Stimulated activated memory B cell treated with anti-CD40 and anti-IgM and Interleukin-4, amounts not matched to agents 10 μg/mL and 1 μg/mL and 100 μg/mL, for 72 hours (primary cell): ENCODE measurements at places on chromosomes 12 and 14.

- peak; percentile 97 for ATAC-seq
Measured at GRCh38 chr12:8996682-8997405, 7.5 kb downstream of the KLRG1 start.

DNA sequence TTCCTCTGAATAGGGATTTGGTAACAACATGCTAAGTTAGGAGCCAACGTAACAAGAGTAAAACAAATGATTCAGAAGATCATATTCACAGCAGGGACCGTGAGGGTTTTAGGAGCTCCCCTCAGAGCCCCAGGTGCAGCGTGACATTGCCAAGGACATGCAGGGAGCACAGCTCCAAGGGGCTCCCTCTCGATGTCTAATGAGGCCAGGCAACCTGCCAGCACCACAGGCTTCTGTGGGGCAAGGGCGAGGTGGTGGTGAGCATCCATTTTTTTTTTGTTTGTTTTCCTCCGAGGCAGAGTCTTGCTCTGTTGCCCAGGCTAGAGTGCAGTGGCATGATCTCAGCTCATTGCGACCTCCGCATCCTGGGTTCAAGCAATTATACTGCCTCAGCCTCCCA lies 95.1 kb upstream of the PTPRB start:
- ATAC-seq = no peak

- ATAC-seq = no peak
Measured at GRCh38 chr14:70962935-70963334, 55.7 kb downstream of the PCNX1 start.

GRCh38 chr12:52537101-52537500 lies 15.8 kb downstream of the KRT71 start:
- ATAC-seq = no peak

DNA sequence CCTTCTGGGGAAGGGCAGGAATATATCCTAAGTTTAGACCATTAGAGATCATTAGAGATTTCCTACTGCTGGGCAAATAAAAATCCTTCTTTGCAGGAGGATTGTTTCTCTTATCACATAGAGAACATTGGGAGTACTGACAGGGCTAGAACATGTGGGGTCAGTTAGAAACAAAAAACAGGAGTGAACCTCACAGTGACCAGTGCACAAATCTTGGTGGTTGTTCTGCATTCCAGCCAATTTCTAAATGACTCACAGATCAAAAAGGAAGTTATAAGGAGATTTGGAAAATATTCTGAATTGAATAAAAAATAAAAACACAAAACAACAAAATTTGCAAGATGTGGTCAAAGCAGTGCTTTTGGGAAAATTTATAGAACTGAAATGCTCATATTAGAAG lies 118.8 kb downstream of the LLPH start:
- no peak for ATAC-seq

DNA sequence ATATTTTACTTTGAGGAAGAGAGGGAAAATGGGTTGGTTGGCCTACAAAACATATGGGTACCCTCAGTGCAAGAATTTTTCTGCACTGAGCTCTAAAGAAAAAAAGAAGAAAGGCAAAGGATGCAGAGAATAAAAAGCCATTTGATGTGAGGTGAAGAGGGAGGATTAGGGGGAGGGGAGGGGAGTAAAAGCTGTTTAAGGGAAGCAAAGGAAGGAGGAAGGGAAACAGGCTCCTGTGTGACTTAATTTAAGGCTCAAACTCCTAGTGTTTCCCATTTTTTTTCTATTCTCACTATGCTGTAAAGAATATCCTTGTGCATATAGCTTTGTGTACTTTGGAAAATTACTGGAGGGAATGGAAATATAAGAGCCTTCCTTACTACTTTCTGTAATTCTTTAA lies 78.7 kb downstream of the NKX2-1 start:
- ATAC-seq = no peak

DNA sequence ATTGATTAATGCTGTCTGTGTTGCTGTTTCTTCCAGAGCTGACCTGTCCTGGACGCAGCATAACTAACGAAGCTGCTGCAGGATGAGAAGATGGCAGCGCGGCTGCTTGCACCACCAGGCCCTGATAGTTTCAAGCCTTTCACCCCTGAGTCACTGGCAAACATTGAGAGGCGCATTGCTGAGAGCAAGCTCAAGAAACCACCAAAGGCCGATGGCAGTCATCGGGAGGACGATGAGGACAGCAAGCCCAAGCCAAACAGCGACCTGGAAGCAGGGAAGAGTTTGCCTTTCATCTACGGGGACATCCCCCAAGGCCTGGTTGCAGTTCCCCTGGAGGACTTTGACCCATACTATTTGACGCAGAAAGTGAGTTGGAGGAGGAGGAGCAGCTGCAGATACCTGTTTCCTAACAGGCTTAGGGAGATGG lies 71.7 kb downstream of the SCN8A start:
- ATAC-seq = no peak

- ATAC-seq = no peak
Measured at GRCh38 chr12:79082595-79082994, 218.0 kb downstream of the SYT1 start.

DNA sequence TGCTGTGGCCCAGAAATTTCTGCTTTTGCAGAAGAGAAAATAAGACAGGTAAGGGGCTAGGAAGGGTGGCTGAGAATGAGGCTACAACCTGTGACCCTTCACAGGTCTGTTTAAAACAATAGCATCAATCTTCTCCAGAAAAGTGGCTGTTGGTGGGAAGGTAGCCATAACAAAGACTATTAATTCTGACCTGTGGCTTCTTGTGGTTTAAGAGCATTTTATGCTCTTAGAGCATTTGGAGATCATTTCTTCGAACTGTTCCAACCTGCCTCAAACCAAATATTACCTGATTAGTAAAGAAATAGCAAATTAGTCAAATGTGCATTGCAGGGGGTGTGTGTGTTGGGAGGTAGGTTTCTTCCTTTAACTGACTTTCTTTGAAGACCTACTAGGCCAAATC lies 15.2 kb upstream of the TCP11L2 start:
- ATAC-seq = no peak

DNA sequence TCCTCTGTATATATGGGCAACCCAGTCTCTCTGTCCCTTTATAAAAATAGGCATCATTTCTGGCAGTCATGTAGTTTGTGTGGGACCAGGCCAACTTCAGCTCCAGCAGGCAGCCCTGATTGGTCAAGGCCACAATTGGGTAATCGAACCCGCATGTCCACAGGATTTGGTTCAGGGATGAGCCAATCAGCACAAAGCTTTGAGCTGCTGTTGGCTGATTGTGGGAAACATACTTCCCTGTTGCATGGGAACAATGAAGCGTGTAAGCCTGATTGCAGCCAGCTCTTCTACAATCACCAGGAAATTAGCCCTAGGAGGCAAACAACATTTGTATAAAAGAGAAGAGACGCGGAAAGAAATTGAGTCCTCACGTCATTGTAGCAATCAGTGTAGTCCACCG lies 328.6 kb downstream of the PCNX1 start:
- ATAC-seq = no peak

DNA sequence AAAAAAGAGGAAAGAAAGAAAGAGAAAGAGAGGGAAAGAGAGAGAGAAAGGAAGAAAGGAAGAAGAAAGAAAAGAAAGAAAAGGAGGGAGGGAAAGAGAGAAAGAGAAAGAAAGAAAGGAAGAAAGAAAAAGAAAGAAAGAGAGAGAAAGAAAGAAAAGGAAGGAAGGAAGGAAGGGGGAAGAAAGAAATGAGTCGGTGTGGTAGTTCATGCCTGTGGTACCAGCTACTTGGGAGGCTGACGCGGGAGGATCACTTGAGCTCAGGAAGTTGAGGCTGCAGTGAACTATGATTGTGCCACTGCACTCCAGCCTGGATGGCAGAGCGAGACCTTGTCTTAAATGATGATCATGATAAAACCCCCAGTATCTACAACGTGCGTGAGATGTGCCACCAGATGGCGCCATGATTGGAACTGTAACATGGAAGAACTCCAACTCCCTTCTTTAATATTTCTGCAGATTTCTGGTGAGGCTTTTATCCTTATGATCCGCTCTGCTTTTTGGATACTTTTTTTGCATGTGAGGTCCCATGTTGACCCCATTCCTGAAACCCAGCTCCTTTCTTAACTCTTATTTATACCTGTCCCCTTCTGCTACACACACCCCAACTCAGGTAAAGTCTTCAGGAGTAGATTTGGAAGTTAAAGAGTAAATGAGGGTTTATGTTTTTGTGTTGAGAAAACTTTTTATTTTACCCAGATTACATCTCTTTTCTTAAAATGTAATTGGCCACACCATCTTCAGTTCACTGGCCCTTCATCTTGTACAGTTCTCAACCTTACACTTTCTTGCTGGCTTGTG lies 25.6 kb downstream of the RNASE10 start:
- ATAC-seq = peak; percentile 67

DNA sequence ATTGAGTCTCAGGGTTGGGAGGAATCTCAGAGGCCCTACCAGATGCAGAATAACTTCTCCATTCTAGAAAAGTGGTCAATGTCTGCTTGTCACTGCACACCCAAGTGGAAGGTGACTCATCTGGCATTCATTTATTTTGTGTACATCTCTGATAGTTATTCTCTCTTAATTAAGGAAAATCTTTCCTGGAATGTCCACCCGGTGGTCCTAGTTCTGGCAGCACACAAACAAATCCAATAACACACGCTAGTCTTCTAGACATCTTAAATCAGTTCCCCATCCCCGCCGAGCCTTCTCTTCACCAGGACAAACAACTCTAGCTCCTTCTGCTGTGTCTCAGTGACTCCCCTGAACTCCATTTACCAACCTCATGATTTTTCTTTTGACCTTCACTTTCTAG lies 50.0 kb upstream of the SCN8A start:
- ATAC-seq = no peak

GRCh38 chr12:104890476-104891096 lies 67.5 kb downstream of the SLC41A2 start:
- peak; percentile 71 for ATAC-seq

- peak; percentile 94 for ATAC-seq
Measured at GRCh38 chr12:27064397-27065342, 17.7 kb downstream of the C12orf71 start.

DNA sequence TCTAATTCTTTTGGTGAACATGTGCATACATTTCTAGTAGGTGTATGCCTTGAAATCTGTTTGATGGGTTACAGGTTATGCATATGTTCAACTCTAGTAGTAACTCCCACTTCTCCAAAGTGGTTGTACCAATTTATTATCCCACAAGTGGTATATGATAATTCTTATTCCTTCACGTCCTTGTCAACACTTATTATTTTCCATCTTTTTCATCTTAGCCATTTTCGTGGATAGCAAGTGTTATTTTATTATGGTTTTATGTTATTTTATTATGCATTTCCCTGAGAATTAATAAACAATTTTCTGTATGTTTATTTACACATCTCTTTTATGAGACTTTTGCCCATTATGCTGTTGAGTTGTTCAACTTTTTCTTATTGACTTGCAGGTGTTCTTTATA lies 11.2 kb upstream of the AMIGO2 start:
- ATAC-seq = no peak

DNA sequence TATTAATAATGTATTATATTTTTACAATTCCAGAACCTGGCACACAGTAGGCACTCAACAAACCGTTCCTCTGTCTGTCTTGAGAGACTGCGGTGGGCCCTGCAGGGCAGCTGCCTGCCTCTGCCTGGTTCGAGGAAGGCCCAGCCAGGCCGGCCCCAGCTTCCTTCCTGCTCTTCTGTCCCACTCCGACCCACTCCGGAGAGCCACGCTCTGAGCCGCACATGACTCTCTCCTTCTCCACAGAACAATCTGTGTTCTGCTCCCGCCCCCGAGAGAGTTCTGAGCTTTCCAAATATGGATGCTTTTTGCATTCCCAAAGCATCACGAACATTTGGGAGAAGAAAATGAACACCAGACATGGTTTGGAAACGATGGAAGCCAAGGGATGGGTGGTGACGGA lies 57.3 kb downstream of the TTC7B start:
- ATAC-seq = peak; percentile 53

DNA sequence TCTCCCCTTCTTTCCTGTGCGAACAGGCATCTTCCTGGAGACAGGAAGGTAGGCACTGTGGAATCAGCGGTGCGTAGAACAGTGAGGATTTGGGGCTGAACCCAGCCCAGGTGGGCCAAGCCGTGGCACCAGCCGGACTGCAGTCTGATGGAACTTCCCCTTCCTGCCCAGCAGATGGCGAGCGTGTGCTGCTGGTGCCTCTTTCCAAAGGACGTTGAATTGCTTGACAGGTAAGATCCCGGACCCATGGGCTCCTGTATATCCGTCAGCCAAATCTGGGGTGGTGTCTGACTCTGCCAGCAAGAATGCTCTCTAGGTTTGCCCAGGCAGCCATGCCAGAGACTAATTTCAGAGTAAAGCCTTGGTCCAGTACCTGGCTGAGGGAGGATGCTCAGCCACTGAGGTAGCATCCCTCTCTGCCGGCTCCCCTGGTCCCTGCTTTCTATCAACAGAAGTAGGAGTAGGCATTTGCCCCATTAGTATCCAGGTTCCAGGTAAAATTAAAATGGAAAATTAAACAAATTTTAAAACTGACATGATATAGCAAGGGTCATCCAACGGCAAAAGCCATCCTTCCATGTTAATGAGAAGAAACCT lies 21.1 kb upstream of the KCNA5 start:
- peak; percentile 50 for ATAC-seq

DNA sequence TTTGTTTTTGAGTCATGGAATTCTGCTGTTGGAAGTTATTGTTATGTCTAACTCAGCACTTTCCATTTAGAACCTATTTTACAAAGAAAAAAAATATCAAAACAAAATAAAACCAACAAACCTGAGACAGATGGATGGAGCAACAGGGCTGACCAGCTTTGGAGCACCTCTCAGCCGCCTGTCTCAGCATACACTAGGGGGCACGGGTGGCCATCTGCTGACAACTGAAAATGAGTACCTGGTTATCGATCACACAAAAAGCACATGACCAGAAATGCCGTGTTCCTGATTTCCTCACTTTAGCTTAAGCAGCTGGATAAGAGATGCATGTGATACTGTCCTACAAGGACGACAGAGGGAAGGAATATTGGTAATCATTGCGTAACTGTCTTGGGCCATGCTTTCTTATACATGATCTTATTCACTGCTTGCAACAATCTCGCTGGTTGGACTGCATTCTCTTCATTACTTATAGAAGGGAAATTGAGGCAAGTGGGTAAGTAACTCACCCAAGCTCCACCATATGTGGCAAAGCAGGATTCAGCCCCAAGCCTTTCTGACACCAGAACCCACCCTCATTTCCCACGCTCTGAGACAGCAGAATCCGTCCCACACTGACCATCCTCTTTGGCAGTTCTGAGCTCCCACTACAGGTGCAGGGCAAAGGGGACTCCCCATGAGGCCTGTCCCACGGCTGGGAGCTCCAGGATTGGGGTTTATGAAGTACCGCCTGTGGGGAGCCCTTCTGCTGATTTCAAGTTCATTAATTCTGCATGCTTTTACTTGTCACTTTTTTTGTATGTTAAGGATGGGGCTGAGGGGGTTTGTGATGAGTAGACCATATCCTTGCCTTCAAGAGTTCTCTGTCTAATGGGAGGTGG lies 43.5 kb downstream of the C14orf132 start:
- ATAC-seq = no peak

GRCh38 chr12:100699209-100699608 lies 95.4 kb upstream of the ANO4 start:
- ATAC-seq = peak; percentile 68

GRCh38 chr12:130137040-130138018 lies 24.9 kb upstream of the FZD10 start:
- ATAC-seq = no peak

DNA sequence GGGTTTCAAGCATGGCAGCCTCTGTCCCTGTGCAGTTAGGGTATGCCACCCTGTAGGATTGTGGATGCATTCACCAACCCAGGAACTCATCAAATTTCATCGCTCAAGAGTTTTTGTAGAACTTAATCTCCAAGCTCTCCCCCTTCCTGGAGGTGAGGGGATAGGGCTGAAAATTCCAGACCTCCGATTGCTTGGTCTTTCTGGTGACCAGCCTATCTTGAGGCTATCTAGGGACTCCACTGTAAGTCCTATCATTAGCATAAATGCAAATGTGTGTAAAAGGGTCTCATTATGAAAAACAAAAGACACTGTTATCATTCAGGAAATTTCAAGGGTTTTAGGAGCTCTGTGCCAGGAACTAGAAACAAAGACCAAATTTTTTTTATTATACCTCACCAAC lies 244.0 kb downstream of the DUSP6 start:
- no peak for ATAC-seq
